Astrocyte (in vitro differentiated cells and primary cell): ENCODE measurements at places on chromosomes 5 and 9.
A peak's percentile ranks its signal among the peaks of the same experiment; 100 is the strongest.

- DNase-seq, result no peak
Observed at GRCh38 chr5:43244823-43245565, 53.0 kb downstream of the NIM1K start.

DNA sequence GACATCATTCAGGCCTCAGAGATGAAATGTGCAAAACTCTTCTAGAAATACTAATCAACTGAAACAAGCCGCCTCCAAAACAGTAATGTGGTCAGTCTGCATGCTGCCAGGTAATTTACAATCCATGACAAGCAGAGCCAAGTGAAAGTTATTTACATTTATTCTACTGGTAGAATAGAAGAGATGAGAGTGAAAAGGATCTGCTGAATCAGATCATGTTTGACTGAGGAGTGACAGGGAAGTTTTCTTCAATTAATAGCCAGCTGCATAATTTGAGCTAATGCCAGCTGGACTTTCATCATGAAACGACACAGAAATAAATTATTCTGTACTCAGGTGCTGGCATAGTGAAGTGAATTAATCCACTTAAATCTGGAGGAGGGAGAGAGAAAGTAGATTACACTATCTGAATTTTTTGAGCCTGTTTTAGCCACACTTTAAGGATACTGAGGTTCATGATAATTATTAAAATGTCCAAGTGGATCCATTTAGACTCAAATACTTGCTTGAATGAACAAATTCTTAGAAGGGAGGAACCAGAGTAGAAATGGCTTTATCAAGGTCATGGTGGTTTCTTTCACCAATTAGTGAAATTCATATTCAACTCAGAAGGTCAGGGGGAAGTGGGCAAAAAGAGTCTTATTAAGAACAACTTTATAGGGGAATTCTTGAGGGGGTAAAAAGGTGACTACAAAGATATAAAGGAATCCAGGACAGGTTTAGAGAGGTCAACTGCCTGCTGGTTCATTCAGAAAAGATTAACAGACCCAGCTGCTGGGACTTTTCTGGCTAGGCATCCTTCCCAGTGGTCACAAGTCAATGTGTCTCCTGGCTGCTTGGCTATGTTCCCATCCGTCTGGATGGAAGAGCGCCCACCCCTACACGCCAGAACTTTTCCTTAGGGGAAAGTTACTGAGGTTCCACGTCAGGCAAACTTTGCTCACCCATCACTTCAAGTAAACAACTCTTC lies 350.4 kb downstream of the PDE4D start:
- DNase-seq, result peak; percentile 90

GRCh38 chr5:96997265-96997859 lies 61.5 kb downstream of the LNPEP start:
- DNase-seq, result peak; percentile 38

DNA sequence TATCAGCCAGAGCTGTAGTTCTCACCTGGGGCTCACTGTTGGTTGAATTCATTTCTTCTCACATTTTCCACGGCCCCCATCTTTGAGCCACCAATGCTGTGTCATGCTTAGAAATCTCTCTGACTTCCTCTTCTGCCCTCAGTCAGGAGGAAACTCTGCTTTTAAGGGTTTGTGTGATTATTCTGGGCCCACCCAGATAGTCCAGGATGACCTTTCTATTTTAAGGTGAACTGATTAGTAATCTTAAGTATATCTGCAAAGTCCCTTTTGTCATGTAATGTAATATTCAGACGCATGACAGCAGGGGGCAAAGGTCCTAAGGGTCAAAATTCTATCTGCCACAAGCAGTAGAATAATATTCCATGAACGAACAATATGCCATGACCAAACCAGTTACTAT lies 88.4 kb downstream of the AK8 start:
- DNase-seq, result no peak

DNA sequence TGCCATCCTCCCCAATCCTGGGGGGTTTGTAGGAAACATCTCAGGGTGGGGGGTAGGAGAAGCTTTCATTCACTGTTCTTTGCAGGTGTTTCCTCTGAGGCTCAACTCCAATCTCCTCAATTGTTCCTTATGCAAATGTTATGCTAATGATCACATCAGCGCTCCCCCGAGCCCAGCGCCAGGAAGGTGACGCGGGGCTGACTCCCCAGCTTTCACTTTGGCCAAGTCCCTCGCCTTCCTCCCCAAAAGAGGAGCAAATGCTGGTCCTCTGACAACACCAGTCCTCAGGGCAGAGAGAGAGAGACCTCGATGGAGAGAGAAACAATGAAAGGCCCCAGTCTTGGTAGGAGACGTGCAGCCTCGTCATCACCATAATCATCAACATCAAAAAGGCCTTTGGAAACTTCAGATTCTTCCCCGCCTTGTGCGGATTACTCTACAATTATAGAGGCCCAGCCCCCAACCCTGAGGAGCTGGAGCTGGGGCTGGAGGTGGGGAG lies 39.1 kb downstream of the PCDH1 start:
- DNase-seq, result peak; percentile 20
